ENCODE measurements at places on chromosomes 7 and 10.

- DNase-seq = no peak
Measured at GRCh38 chr7:30545791-30546555, 41.3 kb upstream of the GGCT start.

GRCh38 chr10:22621726-22622125, 92.7 kb downstream of the PIP4K2A start:
- no peak for DNase-seq

DNA sequence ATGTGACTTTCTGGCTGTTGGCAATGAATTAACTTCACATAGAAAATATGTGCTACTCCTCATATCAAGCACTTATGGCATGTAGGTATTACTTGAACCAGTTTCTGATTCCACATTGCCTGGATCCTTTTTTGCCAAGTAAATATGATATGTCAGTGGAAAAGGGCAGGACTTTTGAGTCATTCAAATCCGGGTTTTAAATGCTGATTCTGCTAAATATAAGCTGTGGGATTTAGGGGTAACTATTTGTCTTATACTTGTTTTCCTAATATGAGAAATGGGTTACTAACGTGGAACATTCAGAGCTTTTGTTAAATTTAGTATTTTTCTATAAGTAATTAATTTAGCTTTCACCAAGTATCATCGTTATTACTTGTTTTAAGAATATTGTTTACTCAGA, 108.0 kb upstream of the HGF start:
- no peak for DNase-seq

GRCh38 chr10:122990278-122990677, 10.1 kb downstream of the PSTK start:
- DNase-seq = no peak

- DNase-seq = no peak
Measured at GRCh38 chr10:118571123-118571522, 24.3 kb downstream of the PRLHR start.

GRCh38 chr7:50160206-50160605, 67.2 kb upstream of the ZPBP start:
- no peak for DNase-seq

GRCh38 chr10:129331839-129332220, 135.2 kb upstream of the MGMT start:
- DNase-seq = no peak

DNA sequence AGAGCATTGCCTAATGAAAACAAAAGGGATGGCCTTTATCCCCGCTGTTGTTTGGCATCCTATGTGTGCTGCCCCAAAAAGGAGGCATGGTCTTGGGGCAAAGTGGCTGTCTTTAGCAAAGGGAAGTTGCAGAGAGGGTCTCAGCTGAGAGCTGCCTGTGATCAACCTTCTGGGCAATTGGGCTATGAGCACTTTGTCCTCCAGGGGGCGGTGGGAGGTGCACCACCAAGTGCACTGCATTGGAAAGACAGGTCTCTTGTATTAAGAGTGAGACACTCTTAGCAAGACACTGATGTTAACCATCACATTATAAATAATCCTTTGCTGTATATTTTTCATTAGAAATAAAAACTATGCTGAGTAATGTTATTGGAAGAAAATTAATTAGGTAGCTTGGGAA, 314.8 kb downstream of the POM121L12 start:
- DNase-seq = no peak

GRCh38 chr10:26721561-26721960, 24.1 kb downstream of the PDSS1 start:
- DNase-seq = no peak

DNA sequence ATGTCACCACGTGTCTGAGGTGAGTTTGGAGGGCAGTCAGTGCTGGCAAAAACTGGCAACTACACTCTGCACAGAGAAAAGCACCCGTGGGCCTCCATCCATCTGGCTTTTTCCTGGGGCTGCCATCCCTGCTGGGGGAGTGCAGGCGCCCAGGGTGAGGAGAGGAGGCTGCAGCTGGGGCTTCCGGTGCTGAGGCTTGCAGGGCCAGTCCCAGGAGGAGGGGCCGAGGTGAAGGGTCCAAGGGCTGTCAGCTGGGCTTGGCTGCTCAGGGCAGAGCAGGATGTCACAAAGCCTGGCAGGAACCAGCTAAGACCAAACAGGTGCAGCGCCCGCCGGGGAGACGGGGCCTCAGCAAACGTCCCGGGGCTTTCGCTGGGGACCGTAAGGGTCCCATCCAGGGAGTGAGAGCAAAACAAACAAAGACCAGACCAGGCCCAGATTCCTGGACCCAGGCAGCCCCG, 77.2 kb downstream of the CFAP46 start:
- DNase-seq = no peak

GRCh38 chr7:136942994-136943393, 74.5 kb downstream of the CHRM2 start:
- DNase-seq = no peak

DNA sequence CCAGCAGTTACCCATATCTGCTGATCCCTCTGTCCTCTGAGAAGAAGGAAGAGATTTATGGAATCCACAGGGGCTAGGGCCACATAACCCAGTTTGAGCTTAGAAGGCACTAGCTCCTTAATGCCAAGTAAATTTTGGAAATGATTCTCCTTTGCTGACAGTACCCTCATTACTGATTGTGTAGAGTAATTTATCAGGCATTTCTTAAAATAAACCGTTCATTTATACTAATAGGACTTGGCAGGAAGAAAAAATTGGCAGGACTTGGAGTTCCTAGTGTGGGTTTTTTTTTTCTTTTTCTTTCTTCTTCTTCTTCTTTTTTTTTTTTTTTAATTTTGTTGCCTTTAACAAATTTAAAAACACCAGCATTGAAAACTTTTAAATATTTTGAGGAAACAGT, 645.7 kb downstream of the SUGCT start:
- no peak for DNase-seq

DNA sequence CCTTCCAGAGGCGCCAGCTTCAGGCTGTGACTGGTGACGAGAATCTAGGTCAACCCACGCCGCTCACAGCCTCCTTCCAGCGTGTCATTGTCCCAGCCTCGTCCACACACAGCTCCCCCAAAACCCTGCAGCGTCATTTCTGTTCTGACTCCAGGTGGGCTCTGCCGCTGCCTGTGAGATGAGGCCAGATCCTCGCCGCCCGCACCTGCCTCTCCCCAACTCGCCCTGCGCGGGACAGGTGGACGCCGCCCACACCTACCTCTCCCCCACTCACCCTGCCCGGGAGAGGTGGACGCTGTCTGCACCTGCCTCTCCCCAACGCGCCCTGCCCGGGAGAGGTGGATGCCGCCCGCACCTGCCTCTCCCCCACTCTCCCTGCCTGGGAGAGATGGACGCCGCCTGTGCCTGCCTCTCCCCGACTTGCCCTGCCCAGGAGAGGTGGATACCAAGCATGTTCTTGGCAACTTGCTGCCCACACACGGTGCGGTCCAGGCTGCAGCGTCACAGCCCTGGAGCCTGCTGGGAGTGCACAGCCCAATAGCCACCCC, 32.0 kb upstream of the CFAP46 start:
- DNase-seq = no peak

GRCh38 chr7:47795631-47796030, 152.6 kb downstream of the PKD1L1 start:
- DNase-seq = no peak

DNA sequence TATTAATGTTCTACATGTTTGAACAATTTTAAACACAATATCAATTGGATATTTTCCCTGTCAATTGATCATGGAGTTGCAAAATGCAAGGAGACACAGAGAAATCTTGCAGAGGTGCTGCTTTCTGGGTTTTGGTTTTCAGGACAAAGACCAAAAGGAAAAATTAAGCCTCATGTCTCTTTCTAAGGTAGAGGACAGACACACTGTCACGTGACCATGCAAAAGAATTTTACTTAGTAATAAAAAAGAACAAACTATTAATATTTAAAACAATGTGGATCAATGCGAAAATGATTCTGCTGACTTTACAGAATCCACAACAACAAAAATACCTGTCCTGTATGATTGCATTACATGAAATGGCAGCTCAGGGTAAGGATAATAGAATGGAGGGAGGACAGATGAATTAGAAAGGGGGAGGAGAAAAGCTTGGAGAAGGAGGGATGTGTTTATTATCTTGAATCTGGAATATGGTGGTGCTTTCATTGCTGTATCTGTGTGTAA, 493.7 kb upstream of the NUPR2 start:
- DNase-seq = no peak

DNA sequence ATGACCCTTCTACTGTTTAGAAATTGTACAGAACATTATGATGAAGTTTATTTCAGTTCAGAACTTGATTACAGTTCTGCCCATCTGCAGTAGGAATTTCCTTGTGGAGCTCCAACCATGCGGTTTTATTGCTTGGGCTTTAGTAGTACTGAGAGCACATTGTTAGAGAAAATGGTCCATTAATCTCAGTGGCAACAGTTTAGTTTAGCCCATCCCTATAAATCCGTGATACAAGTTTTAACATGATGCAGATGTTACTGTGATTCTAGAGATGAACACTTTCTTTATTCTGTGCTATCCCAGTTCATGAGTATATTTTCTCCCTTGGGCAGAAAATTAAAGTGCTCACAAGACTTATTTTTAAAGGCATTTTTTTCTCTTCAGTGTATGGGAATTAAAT, 84.8 kb upstream of the FZD8 start:
- DNase-seq = no peak

- peak; percentile 84 for DNase-seq
Measured at GRCh38 chr10:92517034-92517655, 56.7 kb downstream of the IDE start.

DNA sequence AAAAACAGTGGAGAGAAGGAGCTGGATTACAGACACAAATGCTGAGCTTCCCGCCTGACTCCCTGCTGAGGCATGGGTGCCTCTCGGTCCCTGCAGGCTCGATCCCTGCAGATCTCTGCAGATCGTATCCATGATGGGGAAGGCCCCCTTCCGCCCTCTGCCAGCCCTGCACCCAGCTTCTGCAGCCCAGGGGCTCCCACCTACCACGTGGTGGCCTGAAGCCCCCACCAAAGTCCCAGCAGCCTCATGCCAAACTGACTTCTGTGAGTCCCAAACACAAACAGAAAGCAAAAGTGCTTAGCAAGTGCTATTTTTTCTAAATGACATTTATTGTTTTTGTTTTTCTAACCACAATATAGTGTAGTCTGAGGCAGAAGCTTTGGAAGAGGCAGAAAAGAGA, 127.1 kb upstream of the CHST15 start:
- DNase-seq = no peak

GRCh38 chr10:32175629-32176028, 119.4 kb upstream of the KIF5B start:
- no peak for DNase-seq

GRCh38 chr7:6650521-6651011, 13.4 kb downstream of the ZNF316 start:
- DNase-seq = no peak

DNA sequence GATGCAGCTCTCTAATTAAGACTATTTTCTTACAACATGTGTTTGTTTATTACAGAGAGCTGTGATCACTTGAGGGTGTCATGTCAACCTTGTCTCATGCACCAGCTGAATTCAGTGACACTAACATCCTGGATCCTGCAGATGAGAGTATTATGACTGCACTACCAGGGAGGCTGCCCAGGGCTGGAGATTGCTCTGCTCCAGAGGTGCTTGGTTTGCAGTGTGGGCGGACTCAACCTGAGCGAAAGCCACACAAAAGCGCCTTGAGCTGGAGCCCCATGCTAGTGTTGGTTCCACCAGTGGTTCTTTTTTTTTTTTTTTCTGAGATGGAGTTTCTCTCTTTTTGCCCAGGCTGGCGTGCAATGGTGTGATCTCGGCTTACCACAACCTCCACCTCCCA, 33.8 kb upstream of the ATXN7L1 start:
- no peak for DNase-seq

GRCh38 chr10:44013981-44014380, 365.3 kb upstream of the ZNF32 start:
- no peak for DNase-seq

Measured in B cell (primary cell).